Fibroblast of the aortic adventitia (primary cell): ENCODE measurements at places on chromosomes 6 and 20. TPM values are rescaled to one million over a fixed set of nuclear protein-coding genes. Genes with fewer than 3 reads are reported as not detected.
A peak's percentile ranks its signal among the peaks of the same experiment; 100 is the strongest.

DNA sequence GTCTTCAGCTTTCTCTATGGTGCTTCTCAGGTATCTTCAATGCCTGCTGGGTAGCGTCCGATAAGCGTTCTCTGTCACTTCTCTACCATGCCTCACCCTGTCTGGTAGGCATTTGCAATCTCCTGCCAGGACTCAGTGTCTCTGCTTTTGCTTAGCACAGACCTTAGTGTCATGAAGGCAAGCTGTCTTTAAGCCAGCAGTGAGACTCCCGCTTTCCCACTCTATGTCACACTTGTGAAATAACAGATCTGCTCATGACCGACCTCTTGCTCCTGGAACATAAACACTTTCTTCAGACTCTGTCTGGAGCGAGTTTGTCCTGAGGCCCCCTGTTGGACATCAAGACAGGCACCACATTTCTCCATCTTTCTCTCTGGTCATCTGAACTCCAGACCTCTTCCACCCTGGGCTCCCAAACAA, 17.0 kb downstream of the ADGRB3 start:
- no peak for DNase-seq

DNA sequence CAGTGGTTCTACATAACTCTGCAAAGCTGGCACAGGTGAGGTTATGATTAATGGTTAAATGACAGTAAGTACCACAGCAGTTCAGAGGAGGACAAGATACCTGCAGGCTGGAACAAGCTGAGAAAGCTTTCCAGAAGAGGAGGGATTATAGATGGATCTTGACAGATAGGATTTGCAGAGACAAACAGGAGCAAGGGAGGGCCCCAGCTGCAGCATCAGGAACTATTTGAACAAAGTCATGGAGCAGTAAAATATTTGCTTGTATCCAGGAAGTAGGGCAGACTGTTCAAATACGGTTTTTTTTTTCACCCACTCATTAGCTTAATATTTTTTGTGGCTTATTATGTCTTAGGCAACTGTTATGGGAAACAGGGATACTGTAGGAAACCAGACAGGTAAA, 144.4 kb upstream of the MAN1A1 start:
- DNase-seq, result no peak

- DNase-seq, result peak; percentile 79
Observed at GRCh38 chr20:49501917-49502316, 19.4 kb upstream of the KCNB1 start.

SLC52A3 gene
- total RNA-seq, result not detected in 2 replicates

- DNase-seq, result no peak
Observed at GRCh38 chr20:41140226-41141133, 3.1 kb downstream of the PLCG1 start.

LINC00237 gene
- total RNA-seq, result not detected in 2 replicates

- DNase-seq, result no peak
Observed at GRCh38 chr6:106186714-106187113, 100.6 kb downstream of the PRDM1 start.

GRCh38 chr6:16850681-16851026, 89.4 kb upstream of the ATXN1 start:
- DNase-seq, result no peak

BMP7 gene
- not detected in 2 replicates for total RNA-seq

GRCh38 chr6:130293800-130294199, 71.0 kb upstream of the SAMD3 start:
- DNase-seq, result peak; percentile 84

GRCh38 chr6:51322505-51322904, 503.8 kb downstream of the TFAP2B start:
- no peak for DNase-seq

DNA sequence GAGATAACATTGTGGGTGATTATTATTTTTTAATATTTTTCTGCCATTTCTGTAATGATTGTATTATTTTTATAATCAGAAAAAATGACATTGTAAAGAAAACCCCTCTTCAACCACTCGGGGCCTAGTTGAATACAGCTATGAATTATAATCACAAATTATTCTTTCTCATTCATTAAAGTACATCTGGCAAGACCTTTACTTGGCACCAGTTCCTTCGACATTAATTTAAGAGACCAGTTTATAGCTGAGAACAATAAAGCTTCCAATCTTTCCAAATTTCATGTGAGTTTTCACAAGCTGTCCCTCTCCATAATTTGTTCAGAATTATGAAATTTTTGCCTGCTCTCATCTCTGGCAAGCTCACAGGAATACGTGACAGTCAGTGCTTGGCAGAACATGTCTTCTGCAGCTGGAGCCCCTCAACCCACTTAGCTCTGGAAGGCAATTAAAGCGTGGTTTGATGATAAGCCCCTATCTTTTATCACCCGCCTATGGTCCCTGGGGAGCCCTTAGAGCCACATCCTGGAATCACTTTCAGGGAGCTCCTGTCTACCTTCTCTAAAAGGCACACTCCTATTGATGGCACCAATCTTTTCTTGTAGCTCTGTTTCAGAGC, 237.2 kb upstream of the PRND start:
- no peak for DNase-seq

COL9A3 gene
- 0.36 and 0.98 TPM in 2 replicates for total RNA-seq

GRCh38 chr6:66128243-66128642, 421.2 kb upstream of the EYS start:
- DNase-seq, result no peak

GRCh38 chr6:101088594-101088993, 207.5 kb upstream of the ASCC3 start:
- peak; percentile 55 for DNase-seq

LCA5 gene
- 7.4 and 12.1 TPM in 2 replicates for total RNA-seq

FAM209B gene
- total RNA-seq, result not detected in 2 replicates

RGS17 gene
- total RNA-seq, result 7.8 and 38.1 TPM in 2 replicates

GRCh38 chr20:17659801-17660200, 22.2 kb downstream of the RRBP1 start:
- no peak for DNase-seq

- no peak for DNase-seq
Observed at GRCh38 chr20:2713285-2713684, 20.7 kb downstream of the EBF4 start.

TMEM244 gene
- total RNA-seq, result 0.45 TPM in 1 of 2 replicates, not detected in the other

DNA sequence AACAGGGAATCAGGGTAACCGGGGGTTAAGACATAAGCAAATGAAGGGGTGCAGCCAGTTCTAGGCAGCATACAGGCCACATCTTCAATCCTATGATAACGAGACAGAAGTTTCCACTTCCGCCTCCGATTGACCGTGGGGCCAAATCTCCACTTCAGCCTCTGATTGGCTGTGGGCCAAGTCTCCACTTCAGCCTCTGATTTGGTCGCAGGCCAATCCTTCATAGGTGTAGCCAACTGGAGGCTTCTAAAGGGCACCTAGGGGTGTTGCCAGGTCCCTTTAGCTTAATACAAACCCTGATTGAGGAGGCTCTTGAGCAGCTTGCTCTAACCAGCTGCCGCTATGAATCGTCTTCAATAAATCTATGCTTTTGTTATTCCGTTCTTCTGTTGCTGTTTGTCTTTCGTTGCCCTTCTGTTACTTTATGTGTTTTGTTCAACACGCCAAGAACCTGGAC, 2.1 kb upstream of the ERGIC3 start:
- DNase-seq, result no peak

DNA sequence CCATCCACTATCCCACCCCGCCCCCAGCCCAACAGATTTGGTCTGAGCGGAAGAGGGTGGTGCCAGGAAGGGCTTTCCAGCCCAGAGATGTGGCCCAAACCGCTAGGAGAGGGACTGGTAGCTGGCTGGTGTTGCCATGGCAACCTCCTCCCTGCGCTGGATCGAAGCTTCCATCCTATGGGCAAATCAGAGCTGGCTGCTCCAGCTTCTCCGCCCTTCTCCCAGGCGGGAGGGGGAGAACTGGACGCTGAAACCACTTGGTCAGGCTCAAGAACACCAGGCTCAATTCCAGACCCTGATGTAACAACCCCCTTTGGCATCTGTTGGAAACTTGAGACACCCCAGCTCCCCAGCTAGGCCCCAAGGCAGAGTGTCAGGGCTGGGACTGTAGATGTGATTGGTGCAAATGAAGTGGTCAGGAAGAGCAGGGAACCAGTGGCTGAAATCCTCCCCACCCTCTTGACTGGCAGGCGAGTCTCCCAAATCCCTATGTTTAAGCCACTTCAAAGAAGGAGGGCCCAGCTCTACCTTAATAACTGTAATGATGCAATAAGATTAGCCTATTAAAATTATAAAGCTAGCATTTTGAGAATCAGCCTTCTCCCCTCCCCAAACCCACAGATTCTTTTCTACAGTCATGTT, 4.2 kb downstream of the RIMS4 start:
- peak; percentile 94 for DNase-seq

TSHZ2 gene
- 6.9 and 48.9 TPM in 2 replicates for total RNA-seq

DNA sequence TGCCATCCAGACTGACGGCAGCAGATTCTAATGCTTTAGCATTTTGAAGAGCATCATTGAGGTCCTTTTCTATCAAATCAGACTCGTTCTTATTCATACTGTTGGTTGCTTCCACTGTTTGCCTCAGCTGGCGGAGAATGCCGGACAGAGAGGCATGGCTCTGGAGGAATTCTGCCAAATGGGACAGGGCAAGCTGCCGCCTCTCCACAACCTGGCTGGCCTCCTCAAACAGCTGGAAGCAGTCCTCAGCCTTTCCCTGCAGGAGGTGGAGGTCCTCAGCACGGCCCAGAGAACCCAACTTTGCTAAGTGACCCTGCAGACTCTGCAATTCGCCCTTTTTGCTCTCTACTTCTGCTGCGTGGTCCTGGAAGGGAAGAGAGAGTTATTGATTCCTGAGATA, 220.5 kb downstream of the SYNE1 start:
- DNase-seq, result no peak

DNA sequence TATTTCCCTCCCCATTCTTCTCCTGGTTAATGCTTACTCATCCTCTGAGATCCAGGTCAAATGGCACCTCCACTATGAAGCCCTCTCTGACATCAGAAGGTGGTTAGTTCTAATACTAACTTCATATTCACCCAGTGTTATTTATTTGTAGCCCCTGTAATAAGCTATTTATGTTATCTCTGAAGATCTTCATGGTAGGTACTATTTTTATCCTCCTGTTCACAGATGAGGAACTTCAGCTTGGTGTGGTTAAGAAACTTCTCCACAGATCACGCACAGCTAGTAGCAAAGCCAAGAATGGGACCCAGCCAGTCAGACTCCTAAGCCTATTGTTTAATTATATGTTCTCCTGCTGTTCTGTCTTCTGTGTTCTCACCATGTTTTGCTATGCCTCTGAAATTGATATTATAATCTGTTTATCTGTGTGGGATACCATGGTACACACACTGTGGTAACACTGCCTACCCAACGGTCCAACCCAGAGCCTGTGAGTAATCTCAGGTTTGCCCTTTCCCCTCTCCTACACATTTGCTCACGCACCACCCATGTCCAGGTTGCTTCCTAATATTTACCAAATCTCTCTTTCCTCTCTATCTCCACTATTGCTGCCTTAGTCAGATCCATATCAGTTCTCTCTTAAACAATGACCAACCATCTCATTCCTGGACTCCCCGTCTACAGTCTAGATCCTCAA, 98.4 kb downstream of the IPCEF1 start:
- no peak for DNase-seq

- no peak for DNase-seq
Observed at GRCh38 chr6:111607279-111607678, 1.6 kb upstream of the TRAF3IP2 start.

SIRPB1 gene
- 0.90 TPM in 1 of 2 replicates, not detected in the other for total RNA-seq

MYLIP gene
- total RNA-seq, result 12.2 and 36.1 TPM in 2 replicates

DNA sequence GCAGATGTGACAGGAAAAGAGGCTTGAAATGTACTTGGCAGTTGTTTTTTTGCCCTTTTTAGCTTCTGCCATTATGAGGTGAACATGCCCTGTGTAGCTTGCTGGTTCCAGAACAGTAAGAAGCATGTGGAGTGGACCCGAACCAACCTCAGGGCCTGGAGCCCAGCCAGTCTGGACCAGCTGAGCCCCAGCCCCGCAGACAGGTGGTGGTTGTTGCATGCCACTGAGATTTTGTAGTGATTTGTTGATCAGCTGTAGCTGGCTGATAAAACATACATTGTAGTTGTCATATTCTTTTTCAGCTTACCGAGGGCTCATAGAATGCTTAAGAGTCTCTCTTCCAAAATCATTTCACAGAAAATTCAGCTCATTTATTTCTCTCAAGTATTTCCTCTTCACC, 182.2 kb downstream of the FARS2 start:
- no peak for DNase-seq

GRCh38 chr20:10501402-10501801, 66.3 kb downstream of the SLX4IP start:
- peak; percentile 25 for DNase-seq
